ENCODE measurements at places on chromosomes 5 and 9.

DNA sequence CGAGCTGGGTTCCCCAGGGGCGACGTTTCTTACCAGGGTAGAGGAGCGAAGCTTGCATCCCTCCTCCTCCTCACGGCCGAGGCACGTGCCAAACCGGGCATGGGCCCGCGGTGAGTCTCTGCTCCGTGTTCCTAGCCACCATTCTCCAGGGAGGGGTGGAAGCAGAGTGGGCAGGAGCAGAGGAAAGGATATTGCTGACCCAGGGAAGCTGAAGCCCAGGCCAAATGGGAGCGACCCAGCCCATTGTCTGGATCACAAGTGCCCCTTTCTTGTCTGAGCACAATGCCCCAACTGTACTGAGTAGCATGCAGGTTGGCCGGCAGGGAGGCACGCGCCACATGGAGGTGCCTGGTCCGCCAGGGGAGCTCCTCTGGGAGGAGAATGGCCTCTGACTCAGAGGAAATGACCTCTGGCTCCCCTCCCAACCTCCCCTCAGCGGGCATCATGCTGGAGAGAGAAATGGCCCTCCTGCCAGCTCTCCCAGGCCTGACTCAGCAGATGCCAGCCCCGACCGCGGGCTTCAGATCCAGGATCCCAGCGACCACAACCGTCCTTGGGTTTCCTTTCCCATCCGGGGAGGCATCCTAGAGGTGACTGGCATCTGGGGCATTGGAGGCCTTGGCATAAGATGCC lies 1.1 kb downstream of the PRR7 start:
- DNase-seq, result peak; percentile 93

DNA sequence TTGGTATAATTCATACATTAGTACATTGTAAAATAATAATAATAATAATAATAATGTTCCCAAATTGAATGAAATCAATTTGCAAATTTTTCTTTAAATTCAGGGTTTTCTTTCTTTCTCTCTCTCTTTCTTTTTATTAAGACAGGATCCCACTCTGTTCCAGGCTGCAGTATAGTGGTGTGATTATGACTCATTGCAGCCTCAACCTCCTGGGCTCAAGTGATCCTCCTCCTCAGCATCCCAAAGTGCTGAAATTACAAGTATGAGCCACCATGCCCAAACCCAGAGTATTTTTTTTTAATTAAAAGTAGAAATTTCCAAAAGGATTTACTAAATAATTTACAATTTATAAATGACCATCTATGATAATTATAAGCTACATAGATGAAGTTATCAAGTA lies 117.7 kb downstream of the HOMER1 start:
- DNase-seq, result no peak

- no peak for DNase-seq
Measured at GRCh38 chr5:127409921-127410675, 107.3 kb upstream of the PRRC1 start.

DNA sequence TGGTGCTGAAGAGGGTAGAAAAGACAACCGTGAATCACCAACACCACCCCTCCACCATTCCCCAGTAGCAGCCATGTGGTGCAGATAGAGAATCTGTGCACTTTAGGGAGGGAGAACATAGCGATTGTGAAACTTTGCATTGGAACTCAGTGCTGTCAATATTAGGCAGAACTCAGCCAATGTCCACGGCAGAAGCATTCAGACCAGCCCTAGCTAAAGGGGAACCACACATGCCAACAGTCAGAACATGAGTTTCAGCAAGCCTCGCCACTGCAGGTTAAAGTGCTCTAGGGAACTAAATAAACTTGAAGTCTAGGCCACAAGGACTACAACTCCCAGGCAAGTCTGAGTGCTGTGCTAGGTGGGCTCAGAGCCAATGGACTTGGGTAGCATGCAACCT lies 38.5 kb upstream of the DEPDC1B start:
- DNase-seq, result no peak

DNA sequence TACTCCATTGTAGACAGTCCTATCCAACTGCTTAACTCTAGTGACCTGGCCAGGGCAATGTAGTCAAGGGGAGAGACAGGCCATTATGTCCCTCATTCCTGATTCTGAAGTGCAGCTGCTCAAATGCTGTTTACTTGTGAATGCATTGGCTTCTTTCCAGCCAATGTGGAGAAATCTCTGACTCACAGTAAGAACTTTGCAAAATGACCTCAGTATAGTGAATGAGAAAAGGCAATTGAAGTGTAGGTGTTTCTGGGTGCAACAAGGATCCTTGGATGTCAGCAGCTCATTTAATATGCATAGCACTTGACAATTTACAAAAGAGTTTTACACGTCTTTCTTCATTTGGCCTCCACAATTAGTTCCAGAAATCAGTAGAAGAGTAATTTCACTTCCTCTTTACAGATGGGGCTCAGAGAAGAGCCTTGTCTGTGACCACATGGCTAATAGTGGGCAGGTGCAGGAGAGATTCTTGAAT lies 367.2 kb downstream of the OSTF1 start:
- peak; percentile 54 for DNase-seq

GRCh38 chr9:101311758-101312420 lies 72.9 kb downstream of the BAAT start:
- DNase-seq, result peak; percentile 69

DNA sequence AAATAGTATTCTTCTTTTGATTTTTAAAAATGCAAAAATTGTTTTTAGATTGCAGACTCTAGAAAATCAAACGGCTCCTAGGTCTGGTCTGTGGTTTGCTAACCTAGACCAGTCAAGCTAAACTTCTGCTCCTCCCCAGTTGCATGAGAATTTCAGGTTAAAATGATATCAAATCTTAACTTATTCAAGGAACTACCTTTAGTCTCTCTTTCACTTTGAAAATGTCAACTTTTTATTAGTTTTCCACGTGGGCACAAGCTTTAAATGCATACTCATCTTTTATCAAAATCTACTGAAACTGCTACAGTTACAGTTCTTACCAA lies 8.8 kb downstream of the CAMK4 start:
- no peak for DNase-seq

GRCh38 chr9:4814913-4815312 lies 22.2 kb downstream of the RCL1 start:
- DNase-seq, result no peak

GRCh38 chr5:91443023-91443422 lies 59.9 kb upstream of the ARRDC3 start:
- DNase-seq, result peak; percentile 64

- no peak for DNase-seq
Measured at GRCh38 chr9:127075624-127076372, 46.6 kb downstream of the ANGPTL2 start.

- no peak for DNase-seq
Measured at GRCh38 chr9:83266666-83267496, 203.9 kb upstream of the RASEF start.

- no peak for DNase-seq
Measured at GRCh38 chr5:73684691-73685090, 58.7 kb downstream of the ARHGEF28 start.

- no peak for DNase-seq
Measured at GRCh38 chr9:130983970-130984369, 25.0 kb upstream of the LAMC3 start.

DNA sequence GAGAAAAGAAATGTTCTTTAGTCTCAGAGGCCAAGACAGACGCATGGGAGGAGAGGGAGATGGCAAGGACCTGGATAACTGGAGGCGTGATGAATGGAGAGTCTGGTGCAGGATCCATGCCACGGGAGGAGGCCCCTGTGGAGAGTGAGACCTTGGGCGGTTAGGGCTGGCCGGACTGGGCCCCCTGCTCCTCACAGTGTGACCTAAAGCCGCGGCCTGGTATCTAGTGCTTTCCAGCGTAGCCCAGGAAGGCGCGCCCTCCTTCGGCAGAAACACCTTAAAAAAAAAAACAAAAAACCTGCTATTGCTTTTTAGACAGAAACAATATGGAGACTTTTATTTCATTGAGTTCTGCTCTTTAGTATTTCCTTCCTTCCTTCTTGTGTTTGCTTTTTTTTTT lies 33.1 kb downstream of the SCGB3A1 start:
- DNase-seq, result no peak

DNA sequence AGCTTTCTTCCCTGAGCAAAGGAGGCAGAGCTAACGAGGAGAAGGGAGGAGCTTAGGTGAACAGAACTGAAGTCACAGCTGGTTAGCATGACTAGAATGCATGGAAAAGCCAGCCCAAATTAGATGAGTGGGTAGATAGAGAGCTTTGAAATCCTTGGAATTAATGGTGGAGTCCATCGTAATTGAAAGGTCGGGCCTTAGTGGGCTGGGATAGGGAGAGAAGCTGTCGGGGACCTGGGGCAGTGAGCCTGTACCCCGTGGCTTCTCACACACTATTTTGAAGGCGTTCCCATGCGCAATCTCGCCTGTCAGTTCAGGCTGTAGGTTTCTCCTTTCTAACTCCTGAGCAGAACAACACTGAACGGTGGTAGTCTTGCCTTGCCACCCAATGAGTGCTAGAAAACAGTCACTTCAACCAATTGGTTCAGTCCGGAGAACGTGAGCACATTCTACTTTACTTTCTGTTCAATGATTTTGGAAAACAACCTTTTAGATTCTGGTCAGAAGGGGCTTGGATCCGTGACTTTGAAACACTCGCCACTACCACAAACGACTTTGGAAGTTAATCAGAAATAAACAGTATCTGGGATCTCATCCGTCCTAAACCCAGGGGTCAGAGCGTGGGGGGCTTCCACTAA lies 655 bp upstream of the RAI14 start:
- DNase-seq, result peak; percentile 70

DNA sequence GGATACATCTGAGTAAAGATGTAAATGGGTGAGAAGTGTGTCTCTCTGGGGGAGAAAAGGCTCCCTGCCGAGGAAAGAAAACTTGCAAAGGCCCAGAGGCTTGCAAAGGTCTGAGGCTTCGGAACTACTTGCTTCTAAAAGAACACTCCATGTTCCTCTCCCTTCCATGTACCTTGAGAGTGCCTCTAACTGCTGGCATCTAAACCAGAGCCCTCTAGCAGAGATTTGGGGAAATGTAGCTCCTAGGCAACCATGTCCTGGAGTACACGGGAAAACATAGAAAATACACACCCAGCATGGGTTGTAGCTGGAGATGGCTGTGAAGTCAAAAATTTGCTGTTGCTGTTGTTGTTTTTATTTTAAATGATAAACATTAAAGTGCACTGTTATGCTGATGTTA lies 151.6 kb downstream of the SYK start:
- no peak for DNase-seq

DNA sequence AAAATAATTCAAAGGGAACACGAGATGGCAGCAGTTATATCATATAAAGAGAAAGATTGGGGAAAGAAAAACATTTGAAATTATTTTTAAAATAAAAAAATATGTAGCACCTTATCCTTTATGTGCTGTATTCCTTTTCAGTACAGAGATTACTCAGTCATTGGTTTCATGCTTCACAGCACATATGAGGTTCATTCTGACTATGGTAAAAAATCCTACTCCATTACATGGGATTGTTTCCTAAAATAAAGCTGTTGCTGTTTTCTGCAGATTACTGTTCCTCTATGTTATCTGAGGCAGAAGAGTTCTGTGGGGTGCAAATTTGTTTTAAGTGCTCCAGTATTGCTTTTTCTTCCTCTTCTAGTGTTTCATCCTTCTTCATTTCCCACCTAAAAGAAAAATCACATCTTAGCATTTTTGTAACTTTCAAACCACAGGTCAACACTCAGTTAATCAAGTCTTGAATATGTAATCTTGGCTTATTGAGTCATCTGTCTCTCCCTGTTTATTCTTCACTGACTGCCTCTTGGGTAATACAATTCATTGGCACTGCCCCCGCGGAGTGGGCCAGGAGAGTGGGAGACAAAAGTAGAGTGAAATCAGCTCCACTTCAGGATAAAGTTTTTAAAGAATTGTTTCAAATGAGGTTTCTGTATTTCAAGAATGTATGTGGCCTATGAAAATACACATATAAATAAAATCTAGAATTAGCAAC lies 412.5 kb upstream of the POU5F2 start:
- DNase-seq, result peak; percentile 13

GRCh38 chr5:59565551-59565950 lies 328.0 kb downstream of the PDE4D start:
- no peak for DNase-seq

Measured in fibroblast of gingiva (primary cell).